B cell (primary cell): ENCODE measurements at places on chromosomes 1 and 21. TPM values are rescaled to one million over a fixed set of nuclear protein-coding genes. Genes with fewer than 3 reads are reported as not detected.

Gene ADCY10
- not detected in 2 replicates for polyA plus RNA-seq

DNA sequence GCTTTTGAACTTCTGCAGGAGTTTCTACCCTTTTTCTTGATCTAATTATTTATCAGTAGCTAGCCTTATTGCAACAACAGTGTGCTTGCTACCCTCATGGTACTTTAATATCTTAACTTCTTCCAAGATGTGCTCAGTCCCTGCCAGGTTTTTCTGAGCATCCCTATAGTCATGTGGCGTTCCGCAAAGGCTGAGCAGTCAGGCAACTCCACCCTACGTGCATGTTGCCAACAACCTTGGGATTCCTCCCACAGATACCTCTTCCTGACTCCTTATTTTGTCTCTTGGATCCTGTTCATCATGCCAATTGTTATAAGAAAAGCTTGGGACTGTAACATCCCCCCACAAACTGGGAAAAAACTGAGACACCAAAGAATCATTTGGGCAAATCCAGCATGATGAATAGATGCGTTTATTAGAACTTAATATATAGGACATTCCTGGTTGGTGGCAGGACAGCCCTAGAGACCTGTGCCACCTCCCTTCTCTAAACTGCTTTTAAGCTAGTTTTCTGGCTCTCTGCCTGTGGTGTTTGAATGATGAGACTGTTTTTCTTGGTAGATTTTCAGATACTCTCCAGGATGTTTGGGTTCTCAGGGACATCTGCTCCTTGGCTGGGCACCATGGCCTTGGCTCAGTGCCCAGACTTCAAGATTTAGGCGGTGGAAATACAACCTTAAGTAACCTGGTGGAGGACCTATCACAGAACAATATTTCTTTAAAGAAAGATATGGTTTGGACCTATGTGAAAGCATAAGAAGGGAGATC is 27.1 kb upstream of the KCTD3 start:
- no peak for DNase-seq

- peak; percentile 13 for DNase-seq
Measured at GRCh38 chr21:45891388-45892155, 90.0 kb upstream of the COL6A1 start.

- no peak for DNase-seq
Measured at GRCh38 chr1:176546825-176547224, 83.8 kb downstream of the PAPPA2 start.

DNA sequence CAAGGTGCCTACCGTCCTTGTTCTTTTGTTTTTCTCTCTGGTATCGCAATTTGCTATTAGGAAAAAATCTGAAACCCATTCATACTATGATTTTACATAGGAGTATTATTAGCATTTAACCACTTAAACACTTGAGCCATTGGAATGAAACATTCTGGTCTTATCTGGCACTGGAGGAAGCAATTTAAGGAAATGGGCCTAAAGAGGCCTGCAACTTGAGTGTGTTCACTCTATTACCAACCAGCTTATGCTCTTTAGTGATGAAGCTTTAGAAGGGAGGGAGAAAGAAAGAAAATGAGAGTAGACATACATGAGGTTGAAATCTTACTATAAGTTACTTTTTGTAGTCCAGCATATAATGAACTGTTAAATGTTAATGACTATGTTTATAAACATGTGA is 5.7 kb downstream of the GJA5 start:
- no peak for DNase-seq

GRCh38 chr1:32007591-32007940 is 6.1 kb upstream of the KHDRBS1 start:
- DNase-seq, result no peak

Gene RUNX3
- polyA plus RNA-seq, result 86.0 and 101 TPM in 2 replicates

Gene PRKAA2
- polyA plus RNA-seq, result not detected in 2 replicates

Gene HOOK1
- 2.0 and 4.3 TPM in 2 replicates for polyA plus RNA-seq

GRCh38 chr21:38769191-38769780 is 36.4 kb upstream of the ETS2 start:
- no peak for DNase-seq

Gene CXADR
- polyA plus RNA-seq, result 0.10 TPM in 1 of 2 replicates, not detected in the other

DNA sequence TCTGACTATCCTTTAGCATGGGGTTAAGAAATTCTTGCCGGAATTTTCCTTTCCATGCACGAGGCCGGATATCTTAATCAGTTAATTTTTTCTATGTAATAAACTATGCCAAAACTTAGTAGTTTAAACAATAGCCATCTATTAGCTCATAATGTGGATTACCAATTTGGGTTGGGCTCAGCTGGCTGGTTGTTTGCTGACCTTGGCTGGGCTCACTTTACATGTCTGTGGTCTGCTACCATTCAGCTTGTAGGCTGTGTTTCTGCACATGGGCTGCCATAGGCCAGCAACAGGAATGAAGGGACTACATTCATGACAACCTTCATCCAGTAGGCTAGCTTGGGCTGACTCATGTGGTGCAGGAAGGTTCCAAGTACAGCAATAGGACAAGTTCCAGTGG is 56.0 kb upstream of the NTPCR start:
- DNase-seq, result no peak

Gene ARHGEF16
- polyA plus RNA-seq, result 0.13 TPM in 1 of 2 replicates, not detected in the other

Gene LCE1A
- not detected in 2 replicates for polyA plus RNA-seq

Gene NCAM2
- 0.10 and 0.13 TPM in 2 replicates for polyA plus RNA-seq

DNA sequence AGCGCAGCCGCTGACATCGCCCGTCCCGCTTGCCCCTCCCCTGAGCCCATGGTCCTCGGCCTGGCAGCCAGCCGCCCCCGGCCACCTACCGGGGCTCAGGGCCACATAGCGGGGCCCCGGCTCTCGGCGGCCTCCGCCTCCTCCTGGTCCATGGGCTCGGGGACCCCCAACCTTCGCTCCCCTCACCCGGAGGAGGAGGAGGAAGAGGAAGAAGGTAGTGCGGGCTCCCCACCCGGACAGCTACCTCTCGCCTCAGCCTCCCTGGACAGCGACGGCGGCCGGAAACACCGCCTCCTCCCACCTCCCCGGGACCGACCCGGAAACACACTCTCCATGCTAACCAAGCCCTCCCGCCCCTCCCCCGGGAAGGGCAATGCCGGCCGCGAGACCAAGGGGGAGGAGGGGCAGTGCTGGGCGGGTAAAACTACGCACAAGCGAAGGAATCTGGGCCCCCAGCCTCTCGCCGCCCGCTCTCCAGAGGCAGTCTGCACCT is at the start of gene KIAA0319L:
TSS of gene KIAA0319L (minus strand) at position 286 of the 493 bp plus-strand sequence. CDS start 2,912 bp downstream, outside the sequence.
- no peak for DNase-seq

Gene EDEM3
- polyA plus RNA-seq, result 4.3 and 6.2 TPM in 2 replicates

Gene OR2L13
- polyA plus RNA-seq, result 0.27 and 0.73 TPM in 2 replicates

DNA sequence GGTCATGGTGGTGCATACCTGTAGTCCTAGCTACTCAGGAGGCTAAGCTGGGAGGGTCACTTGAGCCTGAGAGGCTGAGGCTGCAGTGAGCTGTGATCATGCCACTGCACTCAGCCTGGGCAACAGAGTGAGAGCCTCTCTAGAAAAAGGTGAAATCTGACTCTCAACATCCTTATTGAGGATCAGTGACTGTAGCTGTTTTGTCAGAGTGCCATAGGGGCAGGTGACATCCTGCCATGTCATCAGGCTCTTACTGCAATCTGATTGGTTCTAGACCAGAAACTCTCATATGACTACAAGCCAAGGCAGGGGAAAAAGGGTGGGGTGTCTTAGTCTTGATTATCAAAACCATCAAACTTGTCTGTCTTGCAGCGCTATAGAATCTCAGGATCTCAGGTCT is 62.8 kb upstream of the NGF start:
- no peak for DNase-seq

Gene PPP2R5A
- polyA plus RNA-seq, result 22.4 and 33.4 TPM in 2 replicates

Gene EPHB2
- polyA plus RNA-seq, result 0.01 and 0.07 TPM in 2 replicates

- no peak for DNase-seq
Measured at GRCh38 chr1:85349224-85349623, 72.8 kb upstream of the BCL10 start.

GRCh38 chr1:21520899-21521716 is 11.9 kb downstream of the ALPL start:
- no peak for DNase-seq

Gene NLRP3
- polyA plus RNA-seq, result 1.7 and 2.9 TPM in 2 replicates

Gene RNF223
- not detected in 2 replicates for polyA plus RNA-seq

Gene ATAD3C
- 1.1 TPM in 2 replicates for polyA plus RNA-seq

Gene FMO1
- 0.48 TPM in 2 replicates for polyA plus RNA-seq

Gene KRTAP10-1
- not detected in 2 replicates for polyA plus RNA-seq

Gene F13B
- polyA plus RNA-seq, result not detected in 2 replicates

DNA sequence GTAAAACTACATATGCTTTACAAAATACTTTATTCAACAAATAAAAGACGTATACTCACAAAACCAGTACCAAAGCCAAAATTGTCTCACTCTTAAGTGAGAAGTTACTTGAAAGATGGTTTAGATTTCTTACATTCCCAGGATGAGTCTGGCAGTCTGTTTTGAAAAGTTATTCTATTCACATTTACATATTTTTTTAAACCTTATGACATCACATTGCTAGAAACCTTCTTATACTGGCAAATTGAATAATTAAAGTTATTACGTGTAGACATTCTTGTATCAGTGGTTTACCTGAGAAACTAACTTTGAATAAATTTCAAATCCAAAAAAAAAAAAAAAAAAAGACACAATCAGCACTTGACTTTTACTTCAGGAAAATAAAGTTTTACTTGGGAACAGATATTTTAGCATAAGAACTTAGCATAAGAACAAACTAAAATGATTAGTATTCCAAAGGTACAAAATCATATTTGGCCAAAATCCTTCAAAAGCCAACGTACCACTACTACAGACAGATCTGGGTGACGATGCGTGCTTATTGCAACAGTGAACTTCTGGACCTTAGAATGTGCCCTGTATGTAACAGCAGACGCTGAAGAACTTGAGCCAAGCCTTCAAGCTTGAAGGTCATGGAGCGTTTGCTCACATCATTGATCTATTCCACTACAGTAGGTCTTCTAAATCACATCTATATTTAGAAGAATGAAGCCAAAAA is 2.5 kb downstream of the CDC42BPA start:
- no peak for DNase-seq

GRCh38 chr1:20551945-20552727 is at the start of gene FAM43B:
Gene FAM43B (plus strand): TSS chr1:20552573. CDS start chr1:20552974, 401 bp downstream.
- DNase-seq, result no peak

Gene PDZK1IP1
- 0.21 and 1.3 TPM in 2 replicates for polyA plus RNA-seq

Gene PLA2G2A
- polyA plus RNA-seq, result not detected in 2 replicates

Gene PDC
- not detected in 2 replicates for polyA plus RNA-seq

- DNase-seq, result no peak
Measured at GRCh38 chr1:178188306-178188705, 94.4 kb downstream of the RASAL2 start.

Gene KCNJ15
- polyA plus RNA-seq, result 0.04 TPM in 1 of 2 replicates, not detected in the other

GRCh38 chr1:79285667-79286066 is 279.1 kb upstream of the ADGRL4 start:
- DNase-seq, result no peak

DNA sequence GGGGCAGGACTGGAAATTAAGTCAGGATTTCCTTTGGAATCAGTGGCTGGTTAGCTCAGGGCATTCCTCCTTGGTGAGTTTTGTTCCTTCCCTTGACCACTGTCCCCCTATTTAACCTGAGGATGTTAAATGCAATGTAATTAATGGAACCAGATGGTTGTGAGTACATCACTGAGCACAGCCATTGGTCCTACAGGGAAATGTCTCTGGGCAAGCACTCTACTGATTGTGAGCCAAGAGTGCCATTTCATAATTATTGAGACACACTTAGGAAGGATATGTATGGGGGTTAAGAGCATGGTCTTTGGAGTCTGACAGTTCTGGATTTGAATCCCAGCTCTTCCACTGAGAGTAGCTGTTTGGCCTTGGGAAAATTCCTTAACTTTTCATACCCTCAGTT is 74.4 kb downstream of the SPAG17 start:
- DNase-seq, result no peak

GRCh38 chr1:53367503-53368313 is 39.8 kb upstream of the LRP8 start:
- DNase-seq, result peak; percentile 73
